ENCODE measurements at places on chromosomes 16 and 17.

DNA sequence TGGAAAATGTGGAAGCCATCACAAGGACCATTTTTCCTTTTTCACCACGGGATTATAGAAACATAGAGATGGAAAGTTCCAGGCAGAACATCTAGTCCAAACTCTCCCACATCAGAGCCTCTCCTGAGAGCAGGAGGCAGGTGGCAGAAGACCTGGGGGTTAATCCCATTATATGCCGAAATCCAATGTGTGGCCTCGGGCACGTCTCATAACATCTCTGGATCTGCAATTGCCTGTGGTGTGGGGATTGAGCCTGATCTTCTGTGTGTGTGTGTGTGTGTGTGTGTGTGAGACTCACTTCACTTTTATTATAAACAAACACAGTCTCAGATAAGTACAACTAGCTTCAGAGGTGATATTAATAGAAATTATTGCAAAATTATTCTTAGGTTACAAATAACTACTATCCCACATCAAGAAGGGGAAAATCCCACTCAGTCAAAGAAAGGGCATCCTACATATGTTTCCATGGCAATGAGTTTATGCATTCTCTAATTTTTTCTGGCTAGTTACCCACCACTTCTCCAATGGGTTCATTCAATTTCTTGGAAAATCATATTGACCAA lies 199.1 kb downstream of the FOXL1 start:
- no peak for DNase-seq

- DNase-seq, result no peak
Observed at GRCh38 chr17:46010597-46011186, 11.6 kb downstream of the STH start.

- DNase-seq, result no peak
Observed at GRCh38 chr16:2226245-2226793, 2.9 kb downstream of the E4F1 start.

DNA sequence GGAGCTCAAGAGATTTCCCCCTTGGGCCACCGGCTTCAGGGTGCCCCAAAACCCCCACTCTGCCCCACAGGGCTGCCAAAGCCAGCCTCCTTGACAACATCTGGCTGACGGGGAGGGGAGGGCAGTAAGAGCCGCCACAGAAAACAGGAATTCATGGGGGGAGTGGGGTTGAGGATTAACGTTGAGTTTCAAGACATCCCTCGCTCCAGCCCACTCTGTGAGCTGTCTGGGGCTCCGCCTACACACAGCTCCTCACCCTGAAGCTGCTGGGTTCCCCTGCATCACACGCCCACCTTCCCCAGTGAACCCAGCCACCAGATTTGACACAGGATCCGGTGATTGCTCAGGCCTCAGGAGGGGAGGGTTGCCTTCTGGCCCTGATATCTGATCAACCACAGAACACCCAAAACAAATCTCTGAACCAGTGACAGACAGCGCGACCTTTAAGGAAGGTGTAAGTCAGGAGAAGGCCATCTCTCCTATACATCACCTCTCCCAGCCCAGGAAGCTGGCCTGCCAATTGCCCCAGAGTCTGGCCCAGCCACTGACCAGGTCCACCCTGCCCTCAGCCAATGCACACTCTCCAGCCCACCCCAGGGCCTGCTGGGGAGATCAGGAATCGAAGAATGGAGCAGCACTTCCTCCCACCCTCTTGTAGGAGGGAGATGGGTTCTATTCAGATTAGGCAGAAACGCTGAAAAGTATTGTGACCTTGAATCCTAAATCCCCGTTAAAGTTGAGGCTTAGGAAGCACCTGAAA lies 132.1 kb downstream of the CLEC16A start:
- DNase-seq, result no peak

GRCh38 chr17:68176718-68177117 lies 71.1 kb upstream of the AMZ2 start:
- DNase-seq, result no peak

- DNase-seq, result no peak
Observed at GRCh38 chr17:41416479-41416878, 7.9 kb downstream of the KRT37 start.

DNA sequence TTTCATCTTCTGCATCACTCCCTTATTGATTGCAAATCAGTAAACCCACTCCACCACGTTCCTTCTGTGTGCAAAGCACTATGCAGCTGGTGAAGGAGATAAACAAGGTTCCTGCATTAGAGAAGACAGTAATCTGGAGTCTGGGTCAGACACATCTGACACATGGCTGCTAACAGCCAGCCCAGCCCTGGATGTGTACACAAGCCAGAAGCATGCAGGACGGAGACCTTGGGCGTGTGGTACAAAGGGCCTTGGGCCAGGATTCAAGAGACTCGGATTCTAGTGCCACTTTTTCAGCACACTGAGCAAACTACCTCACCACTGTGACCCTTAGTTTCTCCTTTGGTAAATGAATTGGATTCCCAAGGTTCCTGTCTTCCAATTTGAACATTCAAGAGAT lies 86.6 kb upstream of the DNAH9 start:
- DNase-seq, result no peak

GRCh38 chr16:85370881-85371651 lies 242.1 kb upstream of the GSE1 start:
- DNase-seq, result no peak

DNA sequence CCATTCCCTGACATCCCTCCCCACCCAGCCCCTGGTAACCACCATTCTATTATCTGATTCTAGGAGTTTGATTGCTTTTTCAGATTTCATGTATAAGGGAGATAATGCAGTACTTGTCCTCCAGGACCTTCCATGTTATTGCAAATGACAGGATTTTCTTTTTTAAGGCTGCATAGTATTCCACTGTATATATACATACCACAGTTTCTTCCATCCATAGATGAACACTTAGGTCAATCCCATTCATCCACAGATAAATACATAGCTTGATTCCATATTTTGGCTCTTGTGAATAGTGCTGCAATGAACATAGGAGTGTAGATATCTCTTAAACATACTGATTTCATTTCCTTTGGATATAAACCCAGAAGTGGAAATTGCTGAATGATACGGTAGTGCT lies 183.3 kb downstream of the CEP112 start:
- no peak for DNase-seq

- no peak for DNase-seq
Observed at GRCh38 chr16:77690416-77690815, 31.9 kb upstream of the NUDT7 start.

GRCh38 chr17:13698832-13699231 lies 97.1 kb upstream of the HS3ST3A1 start:
- DNase-seq, result no peak

DNA sequence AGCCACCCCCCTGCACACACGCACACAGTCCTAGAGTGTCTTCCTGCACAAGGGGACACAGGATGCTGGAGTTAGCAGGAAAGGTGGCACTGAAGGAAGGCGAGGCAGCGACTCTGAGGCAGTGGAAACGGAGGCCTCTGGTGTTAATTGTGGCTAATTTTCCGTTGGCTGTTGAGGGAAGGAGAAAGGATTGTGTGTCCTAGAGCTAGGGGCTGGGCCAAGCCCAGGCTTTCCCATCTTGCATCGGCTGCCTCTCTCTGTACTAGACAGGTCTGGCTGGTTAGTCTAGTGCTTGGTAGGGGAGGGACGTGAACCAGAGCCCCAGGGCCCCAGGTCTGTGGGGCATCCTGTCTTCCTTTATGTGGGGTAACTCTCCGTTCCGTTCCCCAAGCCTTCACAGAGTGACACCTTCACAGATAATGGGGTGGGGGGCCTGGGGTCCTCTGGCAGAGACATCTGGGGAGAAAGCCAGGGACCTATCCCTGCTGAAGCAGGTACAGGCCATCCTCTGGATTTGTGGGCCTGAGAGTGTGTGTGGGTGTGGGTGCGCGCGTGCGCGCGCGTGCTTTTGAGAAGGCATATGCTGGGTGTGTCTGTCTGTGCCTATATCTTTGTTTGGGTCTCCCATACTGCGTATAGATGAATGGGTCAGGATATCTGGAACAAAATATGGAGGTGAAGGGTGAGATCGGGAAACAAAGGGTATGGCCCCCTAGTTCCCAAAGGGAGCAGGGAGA lies at the start of gene CHD3:
Gene CHD3, plus strand, starts transcription at position 606 of the 737 bp plus-strand sequence. CDS start 212 bp downstream, outside the sequence.
- no peak for DNase-seq
